Activated naive CD4-positive, alpha-beta T cell treated with anti-CD3 and anti-CD28 coated beads for 36 hours (primary cell): ENCODE measurements at places on chromosomes 5 and 9. TPM values are rescaled to one million over a fixed set of nuclear protein-coding genes. Genes with fewer than 3 reads are reported as not detected.

- DNase-seq: no peak
Measured at GRCh38 chr5:6432206-6432605, 16.5 kb upstream of the UBE2QL1 start.

DNA sequence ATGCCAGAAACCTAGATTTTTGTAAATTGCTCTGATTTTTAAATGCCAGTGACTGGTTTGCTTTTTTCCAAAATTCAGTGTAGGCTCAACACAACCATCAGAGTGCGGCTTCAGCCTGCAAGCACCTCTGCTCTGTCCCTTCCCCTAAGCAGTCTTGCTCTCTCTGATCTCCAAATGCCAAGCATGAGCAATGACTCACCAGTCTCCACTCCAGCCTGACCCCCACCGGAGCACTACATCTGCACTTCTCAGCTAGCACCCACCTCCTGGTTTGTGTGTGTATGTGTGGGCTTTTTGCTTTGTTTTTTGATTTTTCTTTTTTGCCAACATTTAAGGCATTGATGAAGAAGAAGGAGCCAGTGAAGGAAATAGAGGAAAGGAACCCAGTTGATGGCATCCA is 61.4 kb upstream of the ADRA1B start:
- no peak for DNase-seq

- DNase-seq: no peak
Measured at GRCh38 chr5:172315587-172316493, 32.3 kb upstream of the UBTD2 start.

DNA sequence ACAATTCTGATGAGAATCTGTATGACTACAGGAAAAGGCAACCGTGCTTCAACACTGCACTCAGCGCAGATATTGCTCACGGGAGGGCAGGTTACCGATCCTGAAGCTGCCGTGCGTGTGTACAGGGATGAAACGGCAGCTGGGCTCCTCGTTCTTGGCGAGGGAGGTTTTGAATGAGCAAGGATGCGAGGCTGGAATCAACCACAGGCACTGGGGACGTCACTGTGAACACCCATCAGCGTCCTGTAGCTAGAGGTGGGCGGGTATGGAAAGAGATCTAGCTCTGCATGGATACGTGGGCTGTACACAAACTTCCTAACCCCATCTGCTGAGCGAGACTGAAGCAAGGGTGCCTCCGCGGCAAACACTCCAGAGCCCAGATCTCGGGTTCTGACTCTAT is 84.3 kb upstream of the COL5A1 start:
- DNase-seq: no peak

- no peak for DNase-seq
Measured at GRCh38 chr9:124345063-124345462, 70.2 kb downstream of the PSMB7 start.

DNA sequence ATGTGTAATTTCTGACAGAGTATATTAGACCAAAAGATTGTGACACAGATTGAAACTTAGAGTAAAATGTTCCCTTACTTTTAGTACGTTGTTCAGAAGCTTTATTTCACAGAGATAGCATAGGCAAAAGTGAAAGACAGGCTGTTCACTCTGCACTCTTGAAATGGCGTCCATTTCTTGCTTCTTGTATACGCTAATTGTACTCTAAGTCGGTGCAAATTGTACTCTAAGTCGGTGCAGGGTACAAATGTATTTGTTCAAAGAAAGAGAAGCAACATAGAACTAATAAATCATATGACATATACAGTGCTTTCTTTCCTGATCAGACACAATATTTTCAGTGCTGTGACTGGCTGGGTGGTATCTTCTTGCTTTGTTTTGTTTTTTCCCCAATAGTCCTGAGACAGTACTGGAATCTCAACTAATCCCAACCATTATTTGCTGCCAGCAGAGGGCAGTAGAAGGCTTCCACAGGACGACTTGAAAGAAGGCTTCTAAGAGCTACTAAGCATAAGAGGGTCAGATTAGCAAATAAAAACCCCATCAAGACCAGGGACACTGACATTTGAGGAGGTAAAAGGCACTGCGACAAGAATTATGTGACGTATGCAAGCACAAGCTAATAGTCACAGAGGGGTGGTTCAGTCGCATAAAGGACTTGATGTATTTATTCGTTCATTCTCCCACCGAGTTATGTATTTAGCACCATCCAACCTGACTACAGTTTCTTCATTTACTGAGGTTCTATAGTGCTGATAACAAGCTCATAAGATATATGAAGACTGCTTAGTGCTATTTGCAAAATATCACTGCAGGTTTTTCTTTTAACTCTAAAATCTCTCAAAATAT is 831.8 kb downstream of the TAF11L14 start:
- peak; percentile 61 for DNase-seq

GRCh38 chr5:120447706-120448239 is 16.3 kb upstream of the PRR16 start:
- no peak for DNase-seq

DNA sequence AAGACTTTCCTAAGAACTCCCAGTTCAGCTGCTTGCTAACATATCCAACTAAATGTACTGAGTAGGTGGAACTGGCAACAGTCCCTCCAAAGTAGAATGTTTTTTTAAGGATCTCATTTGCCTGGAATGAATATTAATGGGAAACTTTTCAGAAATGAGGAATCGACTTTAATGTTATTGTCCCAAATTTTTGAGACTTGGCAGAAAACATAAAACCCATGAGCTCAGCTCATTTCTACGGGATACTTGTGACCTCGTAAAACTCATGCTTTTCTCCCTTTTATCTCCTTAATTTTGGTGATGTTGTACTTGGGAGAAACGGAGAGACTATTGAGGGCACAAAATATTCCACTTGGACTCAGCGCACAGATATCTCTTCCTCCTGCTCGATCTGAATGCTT is 296.8 kb downstream of the EBF1 start:
- no peak for DNase-seq

- no peak for DNase-seq
Measured at GRCh38 chr5:139960723-139961383, 82.2 kb downstream of the NRG2 start.

GRCh38 chr5:19179571-19179970 is 808.4 kb downstream of the CDH18 start:
- no peak for DNase-seq

GRCh38 chr5:1763548-1763911 is 36.1 kb downstream of the MRPL36 start:
- peak; percentile 49 for DNase-seq

DNA sequence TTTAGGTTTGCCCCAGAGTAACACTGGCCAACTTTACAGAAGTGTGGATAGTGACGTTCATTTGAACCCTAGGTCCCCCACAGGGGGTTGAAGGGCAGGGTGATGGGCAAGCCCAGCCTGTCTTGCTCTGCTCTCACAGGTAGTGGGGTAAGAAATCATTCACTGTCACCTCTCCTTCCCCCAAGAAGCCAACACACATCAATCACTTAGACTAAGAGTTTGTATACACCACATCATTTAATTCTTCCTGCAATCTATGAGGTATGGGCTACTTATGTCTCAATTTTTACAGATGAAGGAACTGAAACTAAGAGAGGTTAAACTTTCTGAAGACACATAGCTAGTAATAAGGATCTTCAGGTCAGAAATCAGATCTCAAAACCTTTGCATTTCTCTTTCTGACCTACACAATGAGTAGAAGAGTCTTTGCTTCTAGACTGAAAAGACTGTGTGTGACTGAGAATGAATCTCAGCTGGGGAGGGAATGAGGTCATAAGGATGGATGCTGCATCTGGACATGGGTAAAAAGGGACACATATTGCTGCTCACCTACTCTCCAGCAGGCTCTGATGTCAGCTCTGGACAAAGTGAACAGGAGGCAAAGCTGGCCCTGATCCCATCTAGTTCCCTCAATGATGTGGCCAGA is 81.0 kb upstream of the EQTN start:
- DNase-seq: no peak

GRCh38 chr5:172303162-172303561 is 19.6 kb upstream of the UBTD2 start:
- no peak for DNase-seq

GRCh38 chr5:181138258-181138657 is 7.3 kb upstream of the OR2V1 start:
- no peak for DNase-seq

DNA sequence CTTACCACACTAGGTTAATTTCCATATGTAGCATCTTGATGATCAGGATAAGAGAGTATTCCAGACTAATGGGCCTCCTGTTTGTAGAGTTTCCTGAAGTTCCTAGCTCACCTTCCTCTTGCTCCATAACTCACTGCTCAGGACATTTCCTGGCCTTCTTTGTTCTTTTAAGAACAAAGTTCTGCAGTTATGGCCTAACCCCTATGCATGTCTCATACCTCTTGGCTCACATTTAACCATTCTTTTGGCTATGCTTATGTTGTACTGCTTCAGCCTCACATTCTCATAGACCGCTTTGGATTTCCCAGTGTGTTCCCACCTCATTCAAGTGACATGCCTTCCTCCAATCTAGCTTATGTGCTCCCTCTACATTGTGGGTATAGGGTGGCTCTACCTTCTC is 40.5 kb upstream of the HMGCS1 start:
- no peak for DNase-seq

DNA sequence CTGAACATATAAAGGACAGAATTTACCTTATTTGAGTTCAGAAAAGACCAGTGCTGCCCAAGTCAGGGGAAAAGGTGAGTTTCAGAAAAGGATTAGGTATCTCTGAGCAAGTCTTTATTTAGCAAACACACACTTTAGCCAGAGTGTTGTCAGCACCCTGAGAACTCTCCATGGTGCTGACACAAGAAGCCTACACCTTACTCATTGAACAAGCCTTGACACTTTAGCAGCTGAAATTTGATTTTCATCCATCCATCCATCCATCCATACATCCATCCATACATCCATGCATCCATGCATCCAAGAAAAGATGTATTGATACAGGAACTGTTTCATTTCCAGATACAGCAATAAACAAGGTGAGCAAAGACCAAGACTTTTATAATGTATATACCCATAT is 311.2 kb downstream of the TRIM32 start:
- DNase-seq: no peak

DNA sequence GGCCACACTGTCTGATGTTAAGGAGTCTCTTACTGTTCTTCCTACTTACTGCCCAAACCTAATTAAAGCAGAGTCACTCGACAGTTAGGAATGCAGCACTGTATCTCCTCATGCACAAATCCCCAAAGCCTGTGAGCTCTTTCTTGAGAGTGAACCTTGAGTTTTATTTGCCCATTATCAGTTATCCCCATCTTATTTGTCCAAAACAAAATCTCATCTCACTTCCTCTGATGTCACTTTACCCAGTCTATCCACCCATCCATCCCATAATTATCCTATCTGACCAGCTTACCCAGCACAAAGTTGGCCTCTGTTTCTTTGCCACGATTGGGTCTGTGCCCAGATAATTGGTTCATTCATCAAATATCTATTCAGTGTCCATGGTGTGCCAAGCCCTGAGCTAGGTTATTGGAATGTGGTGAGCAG is 250.8 kb downstream of the SLIT3 start:
- DNase-seq: no peak

DNA sequence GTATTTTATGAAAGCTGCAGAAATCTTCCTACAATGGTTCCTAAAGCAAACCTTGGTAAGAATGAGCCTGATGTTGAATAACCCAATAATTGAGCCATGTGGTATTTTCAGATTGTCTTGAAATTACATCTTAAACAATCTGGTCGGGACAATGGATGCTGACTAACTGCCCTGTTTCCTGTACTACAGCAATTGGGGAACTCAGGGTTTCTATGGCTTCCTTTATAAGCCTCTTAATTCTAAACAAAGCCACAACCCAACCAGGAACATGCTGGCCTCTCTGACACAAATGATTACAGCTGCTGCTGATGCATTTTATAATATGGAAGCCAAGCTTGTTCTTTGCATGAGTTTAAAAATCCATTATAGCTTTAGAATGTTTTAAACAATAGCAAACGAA is 30.2 kb downstream of the PTPN3 start:
- no peak for DNase-seq

- DNase-seq: no peak
Measured at GRCh38 chr9:33375841-33376321, 26.5 kb downstream of the AQP7 start.

- DNase-seq: no peak
Measured at GRCh38 chr9:89001917-89002540, 10.8 kb downstream of the S1PR3 start.

- DNase-seq: no peak
Measured at GRCh38 chr9:117488659-117489058, 73.8 kb upstream of the ASTN2 start.

GRCh38 chr9:112200711-112201110 is 25.6 kb upstream of the SUSD1 start:
- no peak for DNase-seq

GRCh38 chr5:153991168-153991567 is 47.5 kb downstream of the FAM114A2 start:
- no peak for DNase-seq

DNA sequence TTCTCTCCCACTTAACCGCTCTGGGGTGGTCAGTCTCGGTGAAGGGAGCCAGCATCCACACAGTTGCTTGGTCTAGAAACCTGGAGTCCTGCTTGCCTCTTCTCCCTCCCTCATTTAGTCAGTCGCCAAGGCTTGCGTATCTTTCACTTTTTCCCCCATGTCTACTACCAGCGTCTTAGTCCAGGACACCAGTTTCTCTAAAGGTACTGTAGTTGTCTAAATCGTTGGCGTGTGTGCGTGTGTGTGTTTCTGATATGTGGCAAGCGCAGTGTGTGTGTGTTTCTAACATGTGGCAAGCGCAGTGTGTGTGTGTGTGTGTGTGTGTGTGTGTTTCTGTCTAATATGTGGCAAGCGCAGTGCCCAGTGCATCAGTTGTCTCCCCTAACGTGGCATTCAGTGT is 641 bp downstream of the ATP6V1G1 start:
- DNase-seq: peak; percentile 21

- DNase-seq: no peak
Measured at GRCh38 chr5:1551426-1552301, 27.9 kb upstream of the LPCAT1 start.

DNA sequence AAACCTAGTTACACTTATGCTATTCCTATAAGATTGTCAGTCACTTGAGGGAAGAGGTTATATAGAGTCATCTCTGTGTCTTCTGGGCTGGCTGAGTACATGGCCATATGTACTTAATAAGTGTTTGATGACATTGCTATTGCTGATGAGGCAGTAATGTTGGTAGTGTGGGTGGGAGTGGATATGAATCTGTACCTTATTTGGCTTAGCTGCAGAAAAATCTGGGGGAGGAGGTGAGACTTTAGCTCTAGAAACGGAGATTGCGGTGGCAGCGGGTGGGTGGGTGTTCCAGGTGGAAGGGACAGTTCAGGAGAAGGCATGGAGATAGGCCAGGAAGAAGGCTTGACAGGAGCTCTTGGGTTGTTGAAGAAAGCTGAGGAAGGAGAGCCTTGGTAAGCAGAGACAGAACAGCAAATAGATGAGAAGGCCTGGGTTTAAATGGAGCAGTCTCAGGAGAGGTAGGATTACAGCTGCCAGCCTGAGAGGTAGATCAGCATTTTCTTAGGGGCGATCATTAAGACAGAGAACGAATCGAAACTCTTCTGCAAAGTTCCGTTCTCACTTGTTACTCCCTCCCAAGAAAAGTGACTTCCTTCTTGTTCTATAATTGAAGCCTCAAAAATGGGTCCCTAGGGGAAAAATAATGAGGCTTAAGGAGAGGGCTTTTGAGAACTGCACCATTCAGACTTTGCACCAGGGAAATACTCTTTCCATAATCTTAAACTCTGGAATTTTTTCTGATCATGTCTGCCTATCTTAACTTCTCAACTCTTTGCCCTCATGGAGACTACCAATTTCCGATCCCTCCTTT is 160.5 kb downstream of the UNC13B start:
- DNase-seq: no peak

Gene AGXT2
- total RNA-seq: not detected

Gene GAPVD1
- total RNA-seq: 40.0 TPM

Gene TLR4
- not detected for total RNA-seq

Gene SOX30
- 0.36 TPM for total RNA-seq

Gene PLPPR1
- total RNA-seq: not detected
